ENCODE measurements at places on chromosomes 1 and 21.

- DNase-seq = peak; percentile 11
Observed at GRCh38 chr1:54464031-54464476, 57.9 kb upstream of the SSBP3 start.

GRCh38 chr1:169109561-169110134 lies 3.2 kb downstream of the ATP1B1 start:
- DNase-seq = peak; percentile 70

DNA sequence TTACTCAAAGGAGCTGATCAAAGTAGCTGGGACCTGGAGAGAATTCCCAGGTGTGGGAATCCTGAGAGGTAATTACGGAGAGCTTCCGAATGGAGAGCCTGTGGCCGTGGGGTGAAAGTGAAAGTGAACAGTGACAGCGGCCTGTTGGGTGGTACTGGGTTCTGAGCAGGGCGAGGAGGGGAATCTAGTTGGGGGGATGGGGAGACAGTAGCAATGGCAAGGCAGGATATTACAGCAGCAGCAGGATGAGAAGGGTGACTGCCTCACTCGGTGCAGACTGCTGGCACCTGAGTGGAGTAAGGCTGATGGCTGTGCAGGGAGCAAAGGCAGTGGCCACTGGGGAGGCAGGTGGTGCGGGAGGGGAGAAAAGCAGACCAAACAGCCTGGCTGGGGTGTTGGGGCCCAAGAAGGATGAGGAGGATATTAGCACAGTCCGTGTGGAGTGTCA lies 70.3 kb upstream of the PRDX6 start:
- DNase-seq = no peak

DNA sequence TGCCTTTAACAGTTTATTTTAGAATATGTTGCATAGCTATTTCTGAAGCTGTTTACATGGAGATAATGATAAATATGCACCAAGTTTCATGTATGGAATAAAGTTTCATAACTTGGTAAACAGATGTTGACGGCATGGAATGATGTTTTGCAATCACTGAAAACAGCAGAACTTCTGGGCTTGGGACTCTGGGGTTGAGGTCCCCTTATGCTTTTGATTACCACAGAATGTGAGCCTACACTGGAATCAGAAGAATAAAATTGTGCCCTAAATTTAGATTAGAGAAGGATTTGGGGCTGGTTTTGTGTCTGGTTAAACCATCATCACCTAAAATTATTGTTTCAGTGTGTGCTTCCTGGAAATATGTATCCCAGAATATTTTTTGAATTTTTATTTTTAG lies 11.1 kb downstream of the KRTAP24-1 start:
- no peak for DNase-seq

DNA sequence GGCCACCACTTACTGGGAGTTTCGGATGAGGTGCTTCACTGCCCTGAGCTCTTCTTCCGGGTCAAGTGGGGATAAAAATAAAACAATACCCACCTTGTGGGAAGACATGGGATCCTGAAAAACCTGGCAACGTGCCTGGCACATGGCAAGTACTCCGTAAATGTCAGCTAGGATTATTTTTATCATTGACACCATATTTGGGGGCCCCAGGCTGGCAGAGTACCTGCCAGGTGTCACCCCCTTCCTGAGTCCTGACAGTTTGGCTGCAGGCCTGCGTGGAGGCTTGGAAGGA lies 9.2 kb upstream of the EPHA2 start:
- DNase-seq = no peak

DNA sequence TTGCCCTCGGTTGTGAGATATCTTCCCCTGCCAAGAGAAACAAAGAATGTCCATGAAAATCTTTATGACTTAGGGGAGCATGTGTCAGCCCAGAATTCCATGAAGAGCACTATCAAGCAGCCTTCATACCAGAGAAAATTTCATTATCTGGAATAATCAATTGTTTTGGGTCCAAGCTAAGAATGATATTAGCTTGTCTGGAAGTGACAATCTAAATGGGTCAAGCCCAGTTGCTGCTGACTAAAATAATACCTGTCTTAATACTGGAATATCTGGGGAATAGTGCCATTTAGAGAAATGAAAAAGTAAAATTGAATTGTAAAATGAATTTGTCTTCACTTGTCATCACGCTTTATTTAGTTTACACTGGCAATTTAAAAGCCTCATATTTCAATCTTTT lies 407.4 kb downstream of the PLA2G4A start:
- DNase-seq = no peak

DNA sequence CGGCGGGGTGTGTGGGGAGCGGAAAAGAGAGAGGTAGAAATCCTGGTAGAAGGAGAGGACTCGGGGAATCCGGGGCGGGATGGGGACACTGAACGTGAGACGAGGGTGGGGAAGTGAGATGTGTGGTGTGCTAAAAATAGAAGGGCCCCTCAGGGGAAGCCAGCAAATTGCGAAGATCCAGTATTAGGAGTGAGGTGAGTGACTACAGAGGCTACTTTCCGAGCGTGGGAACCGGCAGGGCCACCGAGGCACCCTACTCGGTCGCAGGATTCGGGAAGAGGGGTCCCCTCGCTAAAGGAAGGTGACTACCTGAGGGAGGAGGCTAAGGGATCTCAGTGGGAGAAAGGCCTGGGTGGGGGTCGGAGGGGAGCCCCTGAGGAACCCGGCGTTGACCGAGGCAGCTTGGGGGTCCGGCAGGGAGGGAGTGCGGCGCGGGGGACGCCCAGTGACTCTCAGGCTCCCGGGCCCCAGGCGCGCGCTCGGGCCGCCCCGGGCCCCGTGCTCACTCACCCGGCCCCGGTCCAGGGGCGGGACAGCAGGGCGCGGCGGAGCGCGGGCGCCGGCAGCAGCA lies 318 bp downstream of the ALDH4A1 start:
- DNase-seq = no peak

DNA sequence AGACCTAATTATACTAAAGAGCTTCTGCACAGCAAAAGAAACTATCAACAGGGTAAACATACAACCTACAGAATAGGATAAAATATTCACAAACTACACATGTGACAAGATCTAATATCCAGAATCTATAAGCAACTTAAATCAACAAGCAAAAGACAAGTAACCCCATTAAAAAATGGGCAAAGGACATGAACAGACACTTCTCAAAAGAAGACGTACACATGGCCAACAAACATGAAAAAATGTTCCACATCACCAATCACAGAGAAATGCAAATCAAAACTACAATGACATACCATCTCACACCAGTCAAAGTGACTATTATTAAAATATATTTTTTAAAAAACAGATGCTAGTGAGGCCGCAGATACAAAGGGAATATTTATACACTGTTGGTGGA lies 99.8 kb downstream of the FAF1 start:
- no peak for DNase-seq

GRCh38 chr1:245304698-245305097 lies 149.9 kb downstream of the KIF26B start:
- DNase-seq = no peak

GRCh38 chr1:187842406-187843165 lies 1013.8 kb downstream of the PLA2G4A start:
- no peak for DNase-seq

- no peak for DNase-seq
Observed at GRCh38 chr1:229554886-229555621, 3.5 kb downstream of the ABCB10 start.

GRCh38 chr21:27475363-27475955 lies 508.6 kb upstream of the ADAMTS5 start:
- DNase-seq = no peak

DNA sequence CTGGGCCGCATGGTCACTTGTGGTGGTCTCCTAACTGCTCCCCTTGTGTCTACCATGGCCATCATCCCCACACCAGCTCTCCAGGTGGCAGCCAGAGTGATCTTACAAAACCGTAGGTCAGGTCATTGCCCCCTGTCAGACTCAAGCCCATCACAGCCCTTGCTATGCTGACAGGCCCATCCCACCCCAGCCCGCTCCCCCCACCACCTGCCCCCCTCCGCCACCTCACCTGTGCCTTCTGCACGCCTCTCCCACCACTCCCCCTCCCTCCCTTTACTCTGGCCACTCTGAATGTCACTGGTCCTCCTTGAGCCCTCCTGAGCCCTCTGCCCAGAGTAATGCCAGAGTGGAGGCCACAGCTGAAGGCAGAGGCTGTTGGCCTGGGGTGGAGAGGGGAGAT lies 28.5 kb downstream of the TEX35 start:
- no peak for DNase-seq

GRCh38 chr1:209652873-209653401 lies 712 bp upstream of the LAMB3 start:
- DNase-seq = no peak

DNA sequence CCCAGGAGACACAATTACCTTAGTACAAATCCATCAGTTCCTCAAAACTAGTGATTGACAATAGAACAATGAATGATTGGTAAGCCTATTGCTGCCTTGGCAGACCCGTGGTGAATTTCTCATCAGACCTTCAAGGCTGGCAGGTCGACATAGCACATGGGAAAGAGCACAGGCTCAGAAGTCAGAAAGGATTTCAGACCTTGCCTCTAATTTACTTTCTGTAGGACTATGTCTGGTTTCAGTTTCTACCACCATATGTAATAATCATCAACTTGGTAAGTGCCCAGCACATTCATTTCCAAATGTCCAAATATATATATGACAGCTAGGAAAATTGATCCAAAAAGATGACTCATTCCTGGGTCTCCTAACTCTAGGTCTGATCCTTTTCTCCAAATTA lies 62.5 kb upstream of the GRHL3 start:
- no peak for DNase-seq

- no peak for DNase-seq
Observed at GRCh38 chr1:233668725-233669294, 54.9 kb downstream of the KCNK1 start.

- DNase-seq = peak; percentile 50
Observed at GRCh38 chr1:148388260-148389026, 94.7 kb downstream of the PPIAL4G start.

DNA sequence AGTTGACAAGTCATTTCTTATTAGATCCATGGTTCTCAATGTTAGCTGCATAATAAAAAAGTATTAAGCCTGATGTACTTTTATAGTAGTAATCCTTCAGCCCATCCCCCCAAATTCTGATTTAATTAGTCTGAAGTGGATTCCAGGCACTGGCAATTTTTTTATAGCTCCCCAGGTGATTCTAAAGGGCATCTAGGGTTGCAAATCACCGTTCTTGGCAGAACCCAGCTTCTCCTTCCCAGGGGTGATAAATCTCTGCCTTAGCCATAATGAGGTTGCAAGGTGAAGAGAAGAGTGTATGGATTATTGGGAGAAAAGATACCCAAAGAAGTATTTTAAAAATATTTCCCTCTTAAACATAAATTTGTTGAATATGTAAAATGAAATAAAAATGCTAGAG lies 43.0 kb upstream of the RXRG start:
- DNase-seq = no peak

- DNase-seq = no peak
Observed at GRCh38 chr1:180029524-180030135, 75.0 kb downstream of the CEP350 start.

DNA sequence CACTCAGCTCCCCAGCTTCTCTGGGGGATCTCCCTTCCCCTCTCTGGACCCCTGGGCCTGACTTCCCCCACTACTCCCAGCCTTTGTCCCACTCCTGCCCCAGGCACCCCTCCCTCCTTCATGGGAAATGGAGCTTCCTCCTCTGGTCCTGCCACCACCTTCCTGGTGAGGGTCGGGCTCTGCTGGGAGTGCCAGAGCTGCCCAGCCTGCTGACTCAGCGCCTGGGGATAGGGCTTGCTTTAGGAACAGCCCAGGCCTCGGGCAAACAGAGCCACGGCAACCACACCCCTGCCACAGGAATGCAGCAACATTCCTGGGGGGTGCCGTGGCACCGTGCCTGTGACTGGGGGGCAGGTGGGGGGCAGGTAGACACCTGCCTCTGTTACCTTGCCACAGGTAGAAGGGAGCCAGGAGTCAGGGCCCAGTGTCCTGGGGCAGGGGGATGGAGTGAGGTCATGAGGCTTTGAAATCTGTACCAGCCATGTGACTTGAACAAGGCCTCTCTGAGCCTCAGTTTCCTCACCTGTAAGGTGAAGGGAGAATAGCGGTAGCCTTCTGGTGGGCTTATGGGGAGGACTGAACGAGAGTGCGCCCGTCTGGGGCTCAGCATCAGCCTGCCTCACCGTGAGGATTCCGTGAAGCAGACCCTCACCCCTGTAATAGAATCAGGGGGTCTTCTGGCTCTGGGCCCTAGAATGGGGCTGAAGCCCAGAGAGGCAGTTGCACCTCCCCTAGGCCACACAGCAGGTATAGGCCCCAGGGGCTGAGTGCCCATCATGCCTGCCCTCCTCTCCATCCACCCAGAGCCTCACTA lies 17.8 kb upstream of the EPHA2 start:
- DNase-seq = no peak

GRCh38 chr1:108897865-108898720 lies 21.3 kb downstream of the GPSM2 start:
- peak; percentile 44 for DNase-seq

- peak; percentile 96 for DNase-seq
Observed at GRCh38 chr1:32205401-32206370, at the start of gene IQCC. TSS of gene IQCC (plus strand) at chr1:32205671. CDS start at chr1:32205682, 11 bp downstream.

GRCh38 chr21:24110846-24111245 lies 1496.4 kb downstream of the MRPL39 start:
- no peak for DNase-seq

DNA sequence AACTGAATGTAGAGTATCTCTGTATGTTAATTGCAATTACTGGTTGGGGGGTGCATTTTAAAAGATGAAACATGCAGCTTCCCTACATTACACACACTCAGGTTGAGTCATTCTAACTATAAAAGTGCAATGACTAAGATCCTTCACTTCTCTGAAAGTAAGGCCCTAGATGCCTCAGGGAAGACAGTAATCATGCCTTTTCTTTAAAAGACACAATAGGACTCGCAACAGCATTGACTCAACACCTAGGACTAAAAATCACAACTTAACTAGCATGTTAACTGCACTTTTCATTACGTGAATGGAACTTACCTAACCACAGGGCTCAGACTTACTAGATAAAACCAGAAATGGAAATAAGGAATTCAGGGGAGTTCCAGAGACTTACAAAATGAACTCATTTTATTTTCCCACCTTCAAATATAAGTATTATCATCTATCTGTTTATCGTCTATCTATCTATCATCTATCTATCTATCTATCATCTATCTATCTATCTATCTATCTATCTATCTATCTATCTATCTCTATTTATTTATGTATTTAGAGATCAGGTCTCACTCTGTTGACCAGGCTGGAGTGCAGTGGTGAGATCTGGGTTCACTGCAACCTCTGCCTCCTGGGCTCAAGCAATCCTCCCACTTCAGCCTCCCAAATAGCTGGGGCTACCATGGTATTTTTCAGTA lies 47.8 kb downstream of the CHML start:
- no peak for DNase-seq

Measured in SK-N-SH (cell line).